ENCODE measurements at places on chromosomes 2 and 18.

DNA sequence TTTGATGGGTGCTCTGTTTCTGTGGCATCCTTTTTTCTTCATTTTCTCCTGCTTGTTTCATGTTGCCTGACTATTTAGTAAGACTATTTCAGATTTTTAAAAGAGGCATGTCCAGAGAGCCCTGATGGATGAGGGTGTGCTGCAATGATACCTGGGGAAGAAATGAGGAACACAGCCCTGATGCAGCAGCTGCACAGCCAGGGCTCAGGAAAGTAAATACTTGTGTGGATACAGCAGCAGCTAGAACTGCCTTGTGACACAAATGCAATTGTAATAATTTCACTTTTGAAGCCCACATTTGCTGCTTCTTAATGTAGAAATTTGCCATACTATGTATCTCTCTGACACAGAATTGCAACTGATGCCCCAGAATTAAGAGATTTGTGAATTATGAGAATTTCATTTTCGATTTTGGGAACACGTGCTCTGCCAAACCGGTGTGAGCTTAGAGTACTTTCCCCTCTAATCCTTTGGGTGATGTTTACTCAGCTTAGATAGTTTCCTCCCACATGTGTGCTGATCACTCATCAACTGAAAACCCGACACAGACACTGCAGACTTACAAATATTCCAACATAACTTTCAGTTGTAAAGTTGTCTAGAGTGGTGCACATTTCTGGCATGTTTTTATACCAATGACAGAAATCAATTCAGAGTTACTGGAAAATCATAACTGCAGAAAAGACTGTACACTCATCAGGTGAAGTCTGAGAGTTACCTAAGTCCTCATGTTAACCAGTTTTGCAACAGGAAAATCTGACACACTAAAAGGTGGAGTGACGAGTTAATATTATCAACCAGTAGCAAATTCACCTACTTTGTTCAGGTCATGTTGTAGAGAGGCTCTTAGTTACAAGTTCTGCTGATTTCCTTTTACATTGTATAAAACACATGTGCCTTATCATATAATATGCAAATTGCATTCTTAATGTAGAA, 383.4 kb downstream of the CBLN2 start:
- DNase-seq = no peak

- DNase-seq = peak; percentile 63
Observed at GRCh38 chr2:131413148-131413747, 49.3 kb upstream of the RAB6D start.

DNA sequence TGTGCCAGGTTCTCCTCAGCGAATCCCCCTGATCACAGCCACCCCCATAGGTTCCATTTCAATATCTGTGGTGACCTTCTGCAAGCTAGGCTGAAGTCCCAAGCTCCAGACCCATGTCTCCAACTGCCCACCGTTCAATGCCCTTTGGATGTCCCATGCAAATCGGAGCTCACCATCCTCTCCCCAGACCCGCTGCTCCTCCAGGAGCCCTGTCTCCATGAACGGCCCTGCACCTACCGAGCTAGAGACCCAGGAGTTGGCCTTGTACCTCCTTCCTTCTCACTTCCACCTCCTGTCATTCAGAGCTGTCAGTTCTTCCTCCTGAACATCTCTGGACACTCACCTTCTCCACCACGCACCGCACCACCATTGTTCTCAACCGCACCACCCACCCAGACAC, 1.0 kb upstream of the FAHD2A start:
- DNase-seq = no peak

DNA sequence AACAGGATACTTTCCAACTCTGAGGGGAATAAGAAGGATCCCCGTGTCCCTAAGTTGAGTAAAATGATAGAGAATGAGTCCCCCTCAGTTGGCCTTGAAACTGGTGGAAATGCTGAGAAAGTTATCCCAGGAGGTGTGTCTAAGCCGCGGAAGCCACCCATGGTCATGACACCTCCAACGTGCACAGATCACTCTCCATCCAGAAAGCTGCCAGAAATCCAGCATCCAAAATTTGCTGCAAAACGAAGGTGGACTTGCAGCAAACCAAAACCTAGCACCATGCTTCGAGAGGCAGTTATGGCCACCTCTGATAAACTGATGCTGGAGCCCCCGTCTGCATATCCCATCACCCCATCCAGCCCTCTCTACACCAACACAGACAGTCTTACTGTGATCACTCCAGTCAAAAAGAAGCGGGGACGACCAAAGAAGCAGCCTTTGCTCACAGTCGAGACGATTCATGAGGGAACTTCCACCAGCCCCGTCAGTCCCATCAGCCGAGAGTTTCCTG, 270.1 kb downstream of the SETBP1 start:
- DNase-seq = no peak

- DNase-seq = no peak
Observed at GRCh38 chr2:128309280-128310093, 9.2 kb downstream of the HS6ST1 start.

DNA sequence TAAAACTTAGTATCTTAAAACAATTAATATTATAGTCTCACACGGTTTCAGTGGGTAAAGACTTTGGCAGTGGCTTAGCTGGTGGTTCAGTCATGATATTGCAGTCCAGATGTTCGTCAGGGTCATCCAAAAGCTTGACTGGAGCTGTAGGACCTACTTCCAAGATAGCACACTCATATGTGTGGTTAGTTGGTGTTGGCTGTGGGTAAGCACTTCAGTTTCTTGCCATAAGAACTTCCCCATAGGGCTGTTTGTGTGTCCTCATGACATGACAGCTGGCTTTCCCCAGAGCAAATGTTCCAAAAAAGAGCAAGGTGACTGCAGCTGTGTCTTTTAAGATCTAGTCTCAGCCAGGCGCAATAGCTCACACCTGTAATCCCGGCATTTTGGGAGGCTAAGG, 48.5 kb upstream of the EPC2 start:
- no peak for DNase-seq

DNA sequence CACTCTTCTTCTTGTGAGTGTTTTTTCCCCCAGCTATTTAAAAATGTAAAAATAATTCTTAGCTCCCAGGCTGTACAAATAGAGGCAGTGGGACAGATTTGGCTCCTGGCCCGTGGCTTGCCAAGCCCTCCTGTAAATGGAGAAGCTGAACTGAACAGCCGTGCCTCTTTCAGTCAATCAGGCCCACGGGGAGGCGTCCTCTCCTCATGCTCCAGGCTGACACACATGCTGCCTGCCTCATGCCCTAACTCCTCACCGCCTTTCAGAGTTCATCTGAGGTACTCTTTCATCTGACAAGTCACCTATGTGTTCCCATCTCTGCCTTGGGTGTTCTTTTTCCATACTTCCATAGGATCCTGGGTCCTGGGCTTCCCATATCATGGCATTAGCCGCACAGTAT, 58.9 kb downstream of the BMP10 start:
- DNase-seq = peak; percentile 42

- DNase-seq = no peak
Observed at GRCh38 chr2:37148325-37148724, 8.5 kb downstream of the EIF2AK2 start.

- DNase-seq = no peak
Observed at GRCh38 chr2:48339451-48339850, 190.5 kb upstream of the STON1 start.

DNA sequence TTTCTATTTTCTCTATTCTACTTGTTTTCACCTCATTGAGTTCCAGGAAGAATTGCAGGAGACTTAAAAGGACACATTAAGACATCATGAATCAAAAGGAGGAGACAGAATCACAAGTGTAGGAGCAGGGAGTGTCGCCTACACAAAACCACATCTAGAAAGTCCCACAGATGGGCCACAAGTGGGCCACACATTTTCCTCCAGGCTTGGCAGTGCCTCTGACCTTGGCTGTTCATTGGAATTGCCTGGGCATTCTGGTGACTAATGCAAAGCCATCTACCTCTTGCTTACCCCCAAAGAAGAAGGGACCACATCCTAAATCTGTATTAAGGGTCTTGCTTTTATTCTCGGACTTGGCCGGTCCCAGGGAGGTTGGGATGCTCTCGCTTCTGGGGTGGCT, 103.6 kb downstream of the KLHL29 start:
- no peak for DNase-seq

- DNase-seq = no peak
Observed at GRCh38 chr2:235439959-235440662, 53.7 kb upstream of the AGAP1 start.

DNA sequence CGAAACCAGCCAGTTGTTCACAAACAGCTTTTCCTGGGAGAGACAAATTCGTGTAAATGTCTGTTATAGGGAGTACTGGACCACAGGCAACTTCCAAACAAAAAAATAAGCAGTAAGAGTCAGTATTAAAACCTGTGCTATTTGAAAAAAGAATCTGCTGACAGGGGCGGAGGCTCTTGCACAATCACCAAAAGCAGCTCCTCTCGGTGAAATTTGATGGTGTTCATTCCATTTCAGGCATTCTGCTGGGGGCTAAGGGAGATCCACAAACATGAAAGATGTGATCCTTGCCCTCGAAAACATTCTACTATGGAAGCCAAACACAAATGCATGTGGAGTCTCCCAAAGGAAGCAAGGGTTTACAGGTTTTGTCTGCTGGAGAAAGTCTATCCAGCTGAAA, 45.0 kb downstream of the TFCP2L1 start:
- no peak for DNase-seq

- DNase-seq = no peak
Observed at GRCh38 chr2:171939058-171939742, 16.9 kb downstream of the HAT1 start.

DNA sequence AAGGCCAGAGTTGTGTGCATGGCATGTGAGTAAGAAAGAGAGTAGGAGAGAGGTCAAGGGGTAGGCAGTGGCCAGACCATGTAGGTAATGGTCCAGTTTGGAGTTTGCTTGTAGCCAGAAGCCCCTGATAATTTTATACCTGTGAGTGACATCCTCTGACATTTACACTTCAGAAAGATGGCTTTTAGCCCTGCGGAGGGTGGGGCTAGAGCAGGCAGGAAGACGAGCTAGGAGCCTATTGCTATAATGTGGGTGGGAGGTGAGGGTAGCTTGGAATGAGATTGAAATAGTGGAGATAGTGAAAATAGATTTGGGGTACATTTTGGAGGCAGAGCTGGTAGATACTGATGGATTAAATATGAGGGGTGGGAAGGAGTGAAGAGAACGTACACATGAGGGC, 48.8 kb upstream of the MGAT5 start:
- no peak for DNase-seq

- DNase-seq = no peak
Observed at GRCh38 chr18:10419420-10420103, 34.9 kb upstream of the APCDD1 start.

GRCh38 chr18:56443166-56443907, 195.1 kb downstream of the TXNL1 start:
- DNase-seq = peak; percentile 37

- no peak for DNase-seq
Observed at GRCh38 chr2:197298609-197299008, 12.0 kb downstream of the ANKRD44 start.

DNA sequence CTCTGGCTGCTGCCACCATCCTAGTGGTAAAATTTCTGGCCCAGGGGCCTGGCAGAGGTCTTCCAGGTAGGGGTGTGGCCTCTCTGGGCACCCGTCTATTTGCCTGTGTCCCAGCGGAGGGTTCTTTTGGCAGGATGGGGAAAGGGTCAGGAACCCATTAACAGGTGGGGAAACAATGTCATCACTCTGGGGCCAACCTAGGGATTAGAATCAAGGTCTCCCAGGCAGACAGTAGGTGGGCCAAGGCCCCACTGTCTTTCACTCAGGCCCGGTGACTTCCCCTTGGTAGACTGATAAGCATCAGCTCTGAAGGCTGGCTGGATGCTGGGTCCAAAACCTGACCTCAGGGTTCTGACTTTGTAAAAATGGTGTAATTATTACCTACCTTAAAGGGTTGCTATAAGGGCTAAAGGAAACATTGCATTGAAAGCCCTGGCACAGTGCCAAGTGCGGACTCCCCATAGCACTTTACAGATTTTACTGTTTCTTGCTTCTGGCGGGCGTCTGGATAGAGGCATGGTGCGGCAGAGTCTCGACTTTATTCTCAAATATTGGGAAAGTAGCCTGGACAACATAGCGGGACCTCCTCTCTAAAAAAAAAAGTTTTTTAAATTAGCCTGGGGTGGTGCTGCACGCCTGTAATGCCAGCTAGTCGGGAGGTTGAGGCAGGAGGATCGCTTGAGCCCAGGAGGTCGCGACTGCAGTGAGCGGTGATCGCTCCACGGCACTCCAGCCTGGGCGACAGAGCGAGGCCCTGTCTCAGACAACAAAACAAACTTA, 2.2 kb downstream of the LBX2 start:
- no peak for DNase-seq

DNA sequence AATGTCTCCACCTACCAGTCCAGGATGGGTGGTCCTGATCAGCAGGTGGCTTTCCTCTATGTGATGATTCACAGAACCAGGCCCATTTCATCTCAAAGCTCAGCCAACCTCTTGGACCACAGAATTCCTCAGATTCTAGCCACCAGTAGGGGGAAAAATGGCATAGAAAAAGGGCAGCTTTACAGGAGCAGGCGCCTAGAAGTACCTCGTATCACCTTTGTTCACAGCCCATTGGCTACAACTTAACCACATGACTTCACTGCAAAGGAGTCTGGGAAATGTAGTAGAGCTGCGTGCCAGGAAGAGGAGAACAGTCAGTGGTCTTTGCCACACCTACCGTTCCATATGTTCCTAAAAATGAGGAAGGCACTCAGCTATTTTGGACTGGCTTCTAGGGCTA, 62.8 kb upstream of the DTNA start:
- DNase-seq = no peak

- DNase-seq = peak; percentile 85
Observed at GRCh38 chr2:38581193-38582147, 21.3 kb downstream of the HNRNPLL start.

DNA sequence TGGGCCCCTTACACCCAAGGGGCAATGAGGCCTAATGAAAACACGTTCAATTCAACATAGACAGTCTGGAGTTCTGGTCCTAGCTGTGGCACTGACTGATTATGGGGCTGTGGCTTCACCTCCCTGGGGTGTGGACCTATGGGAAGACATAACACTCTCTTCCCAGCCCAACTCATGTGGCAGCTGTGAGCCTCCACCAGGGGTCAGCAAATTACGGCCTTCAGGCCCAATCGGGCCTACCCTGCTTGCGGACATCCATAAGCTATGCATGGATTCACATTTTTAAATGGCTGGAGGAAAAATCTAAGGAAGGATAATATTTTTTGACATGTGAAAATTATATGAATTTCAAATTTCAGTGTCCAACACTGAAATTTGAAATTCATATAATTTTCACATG, 101.3 kb downstream of the LOXHD1 start:
- DNase-seq = peak; percentile 49

GRCh38 chr18:61587865-61588264, 254.6 kb downstream of the CDH20 start:
- DNase-seq = no peak

GRCh38 chr18:36697905-36698304, 130.9 kb downstream of the TPGS2 start:
- DNase-seq = no peak

GRCh38 chr2:88626171-88627054, 851 bp downstream of the EIF2AK3 start:
- peak; percentile 31 for DNase-seq

GRCh38 chr2:110877031-110877827, 144.9 kb downstream of the ACOXL start:
- DNase-seq = no peak

GRCh38 chr18:676069-676468, 18.6 kb downstream of the TYMS start:
- no peak for DNase-seq
